Right ventricle myocardium superior (tissue), 1 donor: ENCODE measurements at places on chromosomes 5 and 9. TPM values are rescaled to one million over a fixed set of nuclear protein-coding genes. Genes with fewer than 3 reads are reported as not detected.

TSC1 gene
- total RNA-seq = 45.9 TPM

CDC25C gene
- total RNA-seq = 0.16 TPM

PTPRD gene
- 7.8 TPM for total RNA-seq

ARHGEF39 gene
- total RNA-seq = 0.24 TPM

C9orf50 gene
- not detected for total RNA-seq

IL5 gene
- not detected for total RNA-seq

WDR70 gene
- 17.8 TPM for total RNA-seq

ZNF366 gene
- 8.0 TPM for total RNA-seq

SERF1A gene
- 7.0 TPM for total RNA-seq

PCDHGA1 gene
- 2.7 TPM for total RNA-seq
